Activated CD4-positive, alpha-beta T cell treated with anti-CD3 and anti-CD28 coated beads, Interleukin-2, amount 10 ng/mL, durations not matched to agents 24 days and 14 days (primary cell): ENCODE measurements at places on chromosomes 16 and 17. TPM values are rescaled to one million over a fixed set of nuclear protein-coding genes. Genes with fewer than 3 reads are reported as not detected.

- no peaks in the 10 kb centered on the region for H3K36me3 ChIP-seq
- no peak overlapping the region for H3K4me3 ChIP-seq
- H3K4me1 ChIP-seq, result peaks cover 9% of the 10 kb centered on the region
- DNase-seq, result no peak
Observed at GRCh38 chr17:28482551-28483199, 9.2 kb downstream of the SLC13A2 start.

- H3K4me1 ChIP-seq, result peaks cover 45% of the 10 kb centered on the region
- peaks cover 39% of the 10 kb centered on the region for H3K27me3 ChIP-seq
- DNase-seq, result no peak
- H3K27ac ChIP-seq, result no peak overlapping the region
- H3K36me3 ChIP-seq, result no peaks in the 10 kb centered on the region
Observed at GRCh38 chr17:40064971-40065768, 2.4 kb downstream of the THRA start.

DNA sequence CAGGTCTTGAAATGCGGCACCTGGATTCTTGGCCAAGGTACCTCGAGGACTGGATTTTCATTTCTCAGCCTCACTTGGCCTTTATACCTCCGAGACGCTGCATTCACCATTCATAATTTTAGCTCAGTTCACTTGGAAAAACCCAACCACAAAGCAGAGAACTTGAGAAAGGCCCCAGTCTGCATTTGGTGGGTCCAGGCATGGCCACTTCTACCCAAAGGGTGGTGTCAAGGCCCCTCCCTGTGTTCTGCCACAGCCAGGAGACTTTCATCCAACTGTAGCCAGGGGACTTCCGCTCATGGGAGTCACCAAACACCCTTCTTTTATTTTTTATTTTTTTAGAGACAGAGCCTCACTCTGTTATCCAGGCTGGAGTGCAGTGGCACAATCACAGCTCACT, 14.7 kb upstream of the TVP23A start:
- peaks cover 22% of the 10 kb centered on the region for H3K27me3 ChIP-seq
- no peak for DNase-seq
- no peak overlapping the region for H3K27ac ChIP-seq
- H3K4me1 ChIP-seq, result no peaks in the 10 kb centered on the region

DNA sequence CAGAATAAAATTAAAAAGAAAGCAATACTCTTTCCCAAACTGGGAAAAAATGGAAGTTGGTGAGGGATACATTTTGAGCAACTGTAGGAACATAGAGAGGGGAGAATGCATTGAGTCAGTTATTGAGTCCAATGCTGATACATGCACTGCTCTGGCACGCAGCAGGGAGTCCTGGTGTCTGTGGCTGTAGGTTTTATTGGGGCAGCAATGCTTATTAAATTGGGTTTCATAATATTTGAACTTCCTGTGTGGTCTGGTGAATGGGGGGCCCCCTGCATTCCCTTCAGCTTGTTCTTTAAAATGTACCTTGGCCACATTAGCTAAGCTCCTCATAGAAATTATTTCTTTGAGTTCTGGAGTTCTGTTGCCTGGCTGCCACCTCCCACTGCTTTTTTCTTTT, 125.2 kb upstream of the ELAC2 start:
- no peak overlapping the region for H3K4me3 ChIP-seq
- H3K27me3 ChIP-seq, result no peaks in the 10 kb centered on the region
- peak; percentile 8 for DNase-seq

GRCh38 chr16:70796301-70796700, 4.7 kb downstream of the VAC14 start:
- H3K4me3 ChIP-seq, result no peak overlapping the region
- no peak for DNase-seq
- H3K27me3 ChIP-seq, result no peaks in the 10 kb centered on the region
- H3K36me3 ChIP-seq, result no peaks in the 10 kb centered on the region
- H3K4me1 ChIP-seq, result peaks cover 21% of the 10 kb centered on the region
- H3K27ac ChIP-seq, result no peak overlapping the region

GRCh38 chr17:72575542-72576233, 454.9 kb downstream of the SOX9 start:
- no peak for DNase-seq
- no peak overlapping the region for H3K4me3 ChIP-seq
- H3K36me3 ChIP-seq, result no peaks in the 10 kb centered on the region
- H3K27me3 ChIP-seq, result peaks cover 24% of the 10 kb centered on the region
- no peaks in the 10 kb centered on the region for H3K4me1 ChIP-seq
- no peak overlapping the region for H3K27ac ChIP-seq

- peak overlapping the region; percentile 88 for H3K27ac ChIP-seq
- no peaks in the 10 kb centered on the region for H3K27me3 ChIP-seq
- DNase-seq, result no peak
- H3K4me3 ChIP-seq, result peak overlapping the region; percentile 51
- H3K4me1 ChIP-seq, result peaks cover 80% of the 10 kb centered on the region
Observed at GRCh38 chr16:68270353-68270752, 6.0 kb downstream of the SLC7A6 start.

DNA sequence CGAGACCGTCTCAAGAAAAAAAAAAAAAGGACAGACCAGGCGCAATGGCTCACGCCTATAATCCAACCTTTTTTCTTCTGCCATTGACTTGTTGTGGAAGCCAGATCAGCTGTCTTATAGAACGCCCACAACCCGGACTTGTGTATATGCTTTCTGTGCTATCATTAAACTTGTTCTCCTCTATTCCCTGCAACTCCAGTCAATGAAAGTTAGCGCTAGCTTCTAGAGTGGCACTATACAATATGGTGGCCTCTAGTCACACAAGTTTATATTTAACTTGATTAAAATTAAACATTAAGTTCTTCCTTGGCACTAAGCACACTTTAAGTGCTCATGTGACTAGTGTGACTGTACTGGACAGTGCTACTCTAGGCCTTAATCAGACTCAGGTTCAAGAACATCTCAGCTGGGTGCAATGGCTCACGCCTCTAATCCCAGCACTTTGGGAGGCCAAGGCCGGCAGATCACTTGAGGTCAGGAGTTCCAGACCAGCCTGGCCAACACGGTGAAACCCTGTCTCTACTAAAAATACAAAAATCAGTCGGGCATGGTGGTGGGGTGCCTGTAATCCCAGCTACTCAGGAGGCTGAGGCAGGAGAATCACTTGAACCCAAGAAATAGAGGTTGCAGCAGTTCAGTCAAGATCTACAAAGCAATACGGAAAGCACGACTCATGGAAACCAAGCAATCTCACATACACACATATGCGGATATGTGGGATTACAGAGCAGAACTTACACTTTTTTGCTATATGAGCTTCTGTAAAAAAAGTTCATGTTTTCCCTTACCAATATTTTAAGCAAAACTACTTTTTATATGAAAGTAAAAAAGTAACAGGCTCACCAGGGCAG, 18.8 kb upstream of the GLG1 start:
- DNase-seq, result no peak
- peak overlapping the region; percentile 91 for H3K27ac ChIP-seq
- peak overlapping the region; percentile 32 for H3K4me3 ChIP-seq
- H3K4me1 ChIP-seq, result peaks cover 30% of the 10 kb centered on the region
- no peaks in the 10 kb centered on the region for H3K27me3 ChIP-seq

DNA sequence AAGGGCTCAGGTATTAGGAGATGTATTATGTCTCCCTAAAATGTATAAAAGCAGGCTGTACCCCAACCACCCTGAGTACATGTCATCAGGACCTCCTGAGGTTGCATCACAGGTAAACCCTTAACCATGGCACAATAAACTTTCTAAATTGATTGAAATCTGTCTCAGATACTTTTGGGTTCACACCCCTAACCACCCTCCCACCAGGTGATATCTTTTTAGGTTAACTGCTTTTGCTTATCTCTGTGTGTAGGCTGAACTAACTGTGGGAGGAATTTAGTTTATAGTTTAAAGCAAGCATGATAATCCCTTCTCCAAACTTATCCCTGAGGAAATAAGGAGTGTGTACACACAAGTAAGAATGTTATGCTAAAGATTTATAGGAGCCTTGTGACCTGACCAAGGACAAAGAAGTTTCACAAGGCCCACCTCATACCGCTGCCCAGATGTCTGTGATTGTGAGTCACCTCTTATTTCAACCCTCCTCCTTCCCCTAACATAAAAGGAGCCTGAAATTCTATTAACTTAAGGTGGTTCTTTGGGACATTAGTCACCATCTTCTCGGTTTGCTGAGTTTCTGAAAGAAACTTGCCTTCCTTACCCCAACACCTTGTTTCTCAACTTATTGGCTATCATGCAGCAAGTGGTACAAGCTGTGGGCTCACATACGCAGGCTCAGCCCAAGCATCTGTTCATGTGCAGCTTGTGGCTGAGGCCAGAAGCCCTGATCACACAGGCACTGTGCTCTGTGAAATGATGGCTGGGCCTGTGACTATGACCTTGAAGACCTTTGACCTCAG, 11.3 kb downstream of the PRSS22 start:
- H3K27ac ChIP-seq, result no peak overlapping the region
- no peak overlapping the region for H3K4me3 ChIP-seq
- peaks cover 15% of the 10 kb centered on the region for H3K4me1 ChIP-seq
- DNase-seq, result no peak

DNA sequence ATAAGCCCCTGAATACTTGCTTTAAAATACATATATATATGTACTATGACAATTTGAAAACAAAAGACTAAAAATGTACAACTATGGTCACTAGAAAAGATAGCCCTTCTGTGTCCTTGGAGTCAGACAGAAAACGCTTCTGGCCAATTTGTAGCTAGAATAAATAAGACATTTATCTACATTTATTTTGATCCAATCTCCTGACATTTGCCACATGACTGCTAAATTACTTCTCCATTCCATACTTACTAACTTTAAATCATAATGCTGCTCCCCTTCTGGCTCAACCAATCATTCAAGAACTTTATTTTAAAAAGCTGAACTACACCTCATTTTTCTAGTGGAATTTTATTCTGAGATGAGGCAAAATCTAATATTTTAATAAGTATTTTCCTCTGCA, 65.8 kb downstream of the CYTH1 start:
- no peak for DNase-seq
- peak overlapping the region; percentile 62 for H3K4me3 ChIP-seq
- peaks cover 10% of the 10 kb centered on the region for H3K36me3 ChIP-seq
- H3K27ac ChIP-seq, result peak overlapping the region; percentile 58

GRCh38 chr16:65745201-65745708, 621.2 kb upstream of the CDH5 start:
- H3K4me3 ChIP-seq, result no peak overlapping the region
- H3K27me3 ChIP-seq, result no peaks in the 10 kb centered on the region
- H3K36me3 ChIP-seq, result no peaks in the 10 kb centered on the region
- DNase-seq, result no peak
- H3K4me1 ChIP-seq, result no peaks in the 10 kb centered on the region

GRCh38 chr17:45425125-45425983, 7.3 kb downstream of the ARHGAP27 start:
- peaks cover 2% of the 10 kb centered on the region for H3K27me3 ChIP-seq
- H3K27ac ChIP-seq, result no peak overlapping the region
- H3K4me1 ChIP-seq, result peaks cover 13% of the 10 kb centered on the region
- DNase-seq, result no peak
- peaks cover 4% of the 10 kb centered on the region for H3K36me3 ChIP-seq

DNA sequence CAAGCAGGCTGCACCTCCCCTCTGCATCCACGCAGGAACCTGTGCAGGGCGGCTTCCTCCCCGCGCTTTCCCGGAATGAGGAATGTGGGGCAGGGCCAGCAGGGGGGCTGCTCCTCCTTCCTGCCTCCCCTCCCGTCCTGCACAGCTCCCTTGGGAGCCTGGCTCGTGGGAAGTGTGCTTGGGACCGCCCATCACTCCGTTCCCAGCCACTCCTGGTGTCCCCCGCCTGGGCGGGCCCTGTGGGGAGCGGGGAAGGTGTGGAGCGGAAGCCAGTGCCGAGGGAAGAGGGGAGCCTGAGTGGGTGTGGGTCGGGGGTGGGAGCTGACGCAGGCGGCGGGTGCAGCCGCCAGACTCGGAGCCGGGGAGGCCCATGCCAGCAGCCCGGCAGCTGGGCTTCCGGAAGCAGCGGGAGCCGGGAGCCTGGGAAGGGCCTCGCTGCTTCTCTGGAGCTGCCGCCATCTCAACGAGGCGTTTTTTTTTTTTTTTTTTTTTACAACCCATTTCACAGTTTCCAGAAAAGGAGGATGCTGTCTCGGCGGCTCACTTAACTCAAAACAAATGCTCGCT, 24.1 kb downstream of the BAHCC1 start:
- no peaks in the 10 kb centered on the region for H3K27me3 ChIP-seq
- H3K4me1 ChIP-seq, result no peaks in the 10 kb centered on the region
- no peak overlapping the region for H3K27ac ChIP-seq
- no peak for DNase-seq

- H3K4me1 ChIP-seq, result peaks cover 33% of the 10 kb centered on the region
- peak overlapping the region; percentile 92 for H3K27ac ChIP-seq
- H3K27me3 ChIP-seq, result no peaks in the 10 kb centered on the region
- peak overlapping the region; percentile 88 for H3K4me3 ChIP-seq
Observed at GRCh38 chr17:7352910-7353635, 1.1 kb downstream of the KCTD11 start.

Gene SLC52A1
- total RNA-seq, result 0.14 TPM in 2 replicates

Gene SLC16A11
- 0.16 and 0.40 TPM in 2 replicates for total RNA-seq

Gene CX3CL1
- not detected in 2 replicates for total RNA-seq

Gene TMEM238L
- not detected in 2 replicates for total RNA-seq

Gene ZNF597
- 1.9 and 2.1 TPM in 2 replicates for total RNA-seq

Gene MPV17L
- 0.09 and 0.21 TPM in 2 replicates for total RNA-seq

Gene CCL8
- not detected in 2 replicates for total RNA-seq
